Hepatocyte (in vitro differentiated cells): ENCODE measurements at places on chromosomes 2 and 18. TPM values are rescaled to one million over a fixed set of nuclear protein-coding genes. Genes with fewer than 3 reads are reported as not detected.

DNA sequence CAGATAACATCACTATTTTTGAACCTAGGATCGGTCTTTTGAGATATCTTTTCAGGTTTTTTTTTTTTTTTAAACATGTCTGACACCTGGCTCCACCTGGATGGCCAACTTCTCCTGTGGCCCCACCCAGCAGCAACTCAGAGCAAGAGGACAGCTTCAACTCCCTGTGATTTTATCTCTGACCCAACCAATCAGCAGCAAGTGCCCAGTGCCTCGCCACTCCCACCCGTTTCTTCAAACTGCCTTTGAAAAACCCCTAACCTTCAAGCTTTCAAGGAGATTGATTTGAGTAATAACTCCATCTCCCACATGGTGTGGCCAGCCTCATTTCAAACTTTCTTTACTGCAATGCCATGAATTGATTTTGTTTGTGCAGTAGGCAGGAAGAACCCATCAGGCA, 19.0 kb downstream of the MYO3B start:
- H3K4me1 ChIP-seq, result no peaks in the 10 kb centered on the region
- no peaks in the 10 kb centered on the region for H3K27me3 ChIP-seq
- DNase-seq, result no peak
- no peak overlapping the region for H3K4me3 ChIP-seq
- H3K36me3 ChIP-seq, result no peaks in the 10 kb centered on the region

MC2R gene
- not detected in 2 replicates for total RNA-seq

- H3K36me3 ChIP-seq, result no peaks in the 10 kb centered on the region
- H3K4me3 ChIP-seq, result no peak within 1 kb of the TSS
- no peaks in the 10 kb centered on the region for H3K27me3 ChIP-seq
- H3K4me1 ChIP-seq, result peaks cover 3% of the 10 kb centered on the region
Measured at GRCh38 chr2:219169930-219170654, at the start of gene SLC23A3. TSS of gene SLC23A3 (minus strand) at chr2:219170029. CDS start at chr2:219169984, 45 bp downstream.

- no peaks in the 10 kb centered on the region for H3K4me1 ChIP-seq
- DNase-seq, result no peak
- no peak overlapping the region for H3K4me3 ChIP-seq
- no peak overlapping the region for H3K27ac ChIP-seq
- H3K27me3 ChIP-seq, result no peaks in the 10 kb centered on the region
Measured at GRCh38 chr2:185658750-185659149, 79.9 kb upstream of the FSIP2 start.

DNA sequence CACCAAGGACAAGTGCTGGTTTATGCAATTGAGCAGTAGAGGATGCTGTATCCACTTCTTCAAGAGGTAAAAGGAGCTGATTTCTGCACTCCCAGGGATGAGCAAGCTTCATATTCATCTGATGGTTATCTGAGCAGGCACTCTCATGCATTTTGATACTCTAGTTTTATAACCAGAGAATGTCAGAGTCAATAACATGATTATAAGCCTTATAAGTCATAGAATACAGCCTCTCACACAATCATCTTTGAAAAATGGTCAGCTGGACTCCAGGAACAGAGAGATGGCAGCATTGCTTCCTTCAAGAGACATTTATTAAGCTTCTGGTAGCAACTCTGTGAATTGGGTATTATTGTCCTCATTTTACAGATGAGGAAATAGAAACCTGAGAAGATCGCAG, 167.1 kb downstream of the SLC8A1 start:
- no peaks in the 10 kb centered on the region for H3K27me3 ChIP-seq
- no peak overlapping the region for H3K4me3 ChIP-seq
- peaks cover 3% of the 10 kb centered on the region for H3K4me1 ChIP-seq
- no peak overlapping the region for H3K27ac ChIP-seq
- DNase-seq, result no peak
- no peaks in the 10 kb centered on the region for H3K36me3 ChIP-seq

AQP12B gene
- total RNA-seq, result 0.04 TPM in 1 of 2 replicates, not detected in the other

- H3K4me3 ChIP-seq, result no peak overlapping the region
- no peak for DNase-seq
- H3K27me3 ChIP-seq, result no peaks in the 10 kb centered on the region
- no peaks in the 10 kb centered on the region for H3K36me3 ChIP-seq
- peaks cover 53% of the 10 kb centered on the region for H3K4me1 ChIP-seq
Measured at GRCh38 chr18:44805643-44806042, 125.0 kb downstream of the SETBP1 start.

DNA sequence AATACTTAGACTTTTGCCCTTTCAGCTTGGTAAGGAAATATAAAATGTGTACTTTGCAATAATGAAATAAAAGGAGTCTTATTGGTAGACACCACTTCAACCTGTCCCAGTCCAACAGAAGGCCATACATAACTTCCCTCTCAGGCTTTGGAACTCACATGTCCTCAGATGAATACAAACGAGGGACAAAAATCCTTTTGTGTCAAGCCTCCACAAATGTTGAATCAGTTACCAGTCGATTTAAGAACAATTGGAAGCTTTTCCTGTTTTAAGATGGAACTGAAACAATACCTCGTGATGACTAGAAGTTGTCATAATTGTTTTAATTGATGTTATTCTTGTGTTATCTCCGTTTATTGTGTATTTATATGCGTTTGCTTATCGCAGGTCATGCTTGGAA, 385.1 kb upstream of the POU3F3 start:
- no peak overlapping the region for H3K27ac ChIP-seq
- no peaks in the 10 kb centered on the region for H3K27me3 ChIP-seq
- H3K4me3 ChIP-seq, result no peak overlapping the region
- no peaks in the 10 kb centered on the region for H3K4me1 ChIP-seq

SERPINB7 gene
- total RNA-seq, result 0.10 and 0.36 TPM in 2 replicates

PLB1 gene
- total RNA-seq, result 19.2 and 21.7 TPM in 2 replicates

DNA sequence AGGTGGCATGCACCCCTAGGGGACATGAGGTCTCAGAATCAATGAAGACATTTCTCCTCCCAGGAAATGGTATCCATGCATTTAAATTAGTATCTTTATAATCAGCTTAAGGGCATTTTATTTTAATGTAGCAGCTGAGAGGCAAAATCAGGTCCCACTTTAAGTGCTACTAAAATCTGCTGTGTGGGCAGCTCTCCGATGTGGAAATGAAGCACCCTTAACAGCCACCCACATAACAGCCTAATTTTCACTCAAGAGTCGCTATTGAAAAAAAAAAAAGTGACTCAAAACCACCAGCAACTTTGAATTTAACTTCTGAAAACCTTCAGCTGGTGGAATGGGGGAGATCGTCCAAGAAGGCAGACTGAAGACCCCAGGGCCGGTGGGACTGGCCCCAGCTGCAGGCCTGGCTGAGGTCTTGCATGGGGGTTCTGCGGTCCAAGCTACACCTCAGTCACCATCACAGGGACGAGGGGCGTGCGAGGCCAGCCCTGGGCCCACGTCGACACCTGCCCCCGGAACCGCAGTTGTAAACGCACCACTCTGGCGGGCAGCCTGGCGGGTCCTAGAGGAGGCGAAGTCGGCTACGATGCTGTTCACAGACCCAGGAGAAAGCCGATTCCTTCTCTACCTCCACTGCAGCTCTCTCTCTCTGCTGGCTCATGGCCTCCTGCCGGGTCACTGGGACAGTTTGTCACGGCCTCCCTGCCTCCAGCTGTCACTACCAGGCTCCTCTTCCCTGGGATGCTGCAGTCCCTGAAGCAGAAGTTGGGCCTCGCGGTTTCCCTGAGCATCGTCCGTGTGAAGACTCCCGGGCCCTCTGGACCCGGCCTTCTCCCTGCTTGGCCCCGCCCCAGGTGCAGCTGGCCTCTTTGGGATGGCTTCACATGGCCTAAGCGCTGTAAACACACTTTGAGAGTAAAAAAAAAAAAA, 111.9 kb downstream of the KCNF1 start:
- no peaks in the 10 kb centered on the region for H3K4me1 ChIP-seq
- no peak overlapping the region for H3K4me3 ChIP-seq
- DNase-seq, result no peak
- no peaks in the 10 kb centered on the region for H3K36me3 ChIP-seq

GRCh38 chr2:149622343-149622742, 34.8 kb upstream of the MMADHC start:
- DNase-seq, result no peak
- peaks cover 5% of the 10 kb centered on the region for H3K4me1 ChIP-seq
- no peak overlapping the region for H3K4me3 ChIP-seq
- H3K27me3 ChIP-seq, result no peaks in the 10 kb centered on the region
- H3K27ac ChIP-seq, result no peak overlapping the region

- H3K4me1 ChIP-seq, result no peaks in the 10 kb centered on the region
- DNase-seq, result no peak
- H3K27ac ChIP-seq, result peak overlapping the region; percentile 72
- H3K36me3 ChIP-seq, result no peaks in the 10 kb centered on the region
- H3K27me3 ChIP-seq, result no peaks in the 10 kb centered on the region
Measured at GRCh38 chr2:46855805-46856204, 59.8 kb downstream of the MCFD2 start.

- H3K36me3 ChIP-seq, result no peaks in the 10 kb centered on the region
- no peaks in the 10 kb centered on the region for H3K4me1 ChIP-seq
- H3K27ac ChIP-seq, result peak overlapping the region; percentile 65
- DNase-seq, result peak; percentile 52
- H3K27me3 ChIP-seq, result peaks cover 33% of the 10 kb centered on the region
- H3K4me3 ChIP-seq, result peak overlapping the region; percentile 61
Measured at GRCh38 chr2:178194600-178195389, 483 bp downstream of the OSBPL6 start.

PSMG2 gene
- total RNA-seq, result 76.2 and 92.0 TPM in 2 replicates

GRCh38 chr2:152134488-152135280, 35.8 kb upstream of the CACNB4 start:
- peaks cover 31% of the 10 kb centered on the region for H3K4me1 ChIP-seq
- H3K36me3 ChIP-seq, result no peaks in the 10 kb centered on the region
- no peaks in the 10 kb centered on the region for H3K27me3 ChIP-seq
- no peak overlapping the region for H3K4me3 ChIP-seq
- peak; percentile 28 for DNase-seq

GRCh38 chr2:124267794-124268193, 242.7 kb downstream of the CNTNAP5 start:
- H3K4me3 ChIP-seq, result no peak overlapping the region
- peak; percentile 51 for DNase-seq
- no peak overlapping the region for H3K27ac ChIP-seq
- H3K27me3 ChIP-seq, result no peaks in the 10 kb centered on the region
- no peaks in the 10 kb centered on the region for H3K36me3 ChIP-seq
- peaks cover 10% of the 10 kb centered on the region for H3K4me1 ChIP-seq

- DNase-seq, result no peak
- no peaks in the 10 kb centered on the region for H3K27me3 ChIP-seq
- no peaks in the 10 kb centered on the region for H3K4me1 ChIP-seq
- no peak overlapping the region for H3K4me3 ChIP-seq
- H3K27ac ChIP-seq, result no peak overlapping the region
Measured at GRCh38 chr18:32899819-32900218, 127.0 kb upstream of the KLHL14 start.

DNA sequence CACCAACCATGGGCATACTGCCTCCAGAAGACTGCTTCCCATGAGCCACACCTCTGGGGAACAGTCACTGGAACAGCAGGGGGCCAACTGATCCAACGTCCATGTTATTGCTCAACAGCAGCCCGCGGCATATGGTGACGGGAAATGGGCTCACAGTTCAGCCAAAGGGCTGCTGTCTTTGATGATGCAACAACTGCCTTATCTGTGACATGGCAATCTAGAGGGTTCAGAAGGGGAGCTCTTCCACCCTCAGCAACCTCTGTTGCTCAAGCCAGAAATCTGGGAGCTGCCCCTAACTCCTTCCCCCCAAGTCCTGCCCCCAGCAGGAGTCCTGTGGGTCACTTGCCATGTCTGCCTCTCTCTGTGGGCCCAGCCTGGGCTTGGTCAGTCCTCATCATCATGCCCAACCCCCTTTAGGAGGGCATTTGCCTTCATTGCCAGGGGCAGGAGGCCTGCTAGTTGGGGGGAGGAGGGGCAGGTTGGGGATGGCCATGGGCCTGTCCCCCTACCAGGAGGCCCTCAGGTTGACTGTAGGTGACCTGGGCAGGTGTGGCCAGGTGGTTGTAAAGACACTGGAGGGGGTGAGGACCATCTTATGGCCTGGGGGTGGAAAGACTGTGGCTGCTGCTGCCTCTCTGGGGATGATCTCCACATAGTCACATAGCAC, 212.9 kb downstream of the CYP26B1 start:
- DNase-seq, result no peak
- H3K4me1 ChIP-seq, result peaks cover 20% of the 10 kb centered on the region
- no peak overlapping the region for H3K4me3 ChIP-seq
